ENCODE measurements at places on chromosomes 6 and 20.

DNA sequence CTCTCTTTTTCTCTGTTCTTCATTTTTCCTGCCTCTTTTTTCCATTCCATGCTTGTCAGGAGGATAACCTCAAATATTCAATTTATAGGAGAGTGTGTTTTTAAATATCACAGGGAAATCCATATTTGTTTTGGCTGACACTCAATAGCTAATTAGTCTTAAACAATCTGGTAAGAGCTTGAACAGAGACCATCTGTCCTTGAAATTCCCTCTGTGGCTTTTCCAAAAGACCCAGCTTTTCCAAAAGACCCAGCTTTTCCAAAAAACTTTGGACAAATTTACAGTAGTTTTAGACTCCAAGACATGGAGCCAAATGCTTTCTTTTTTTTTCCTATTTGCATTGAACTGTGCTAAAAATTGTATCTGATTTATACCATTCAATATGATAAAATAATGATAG lies 127.4 kb upstream of the FAM83B start:
- no peak for DNase-seq

GRCh38 chr6:35948725-35949124 lies 27.8 kb upstream of the SRPK1 start:
- peak; percentile 37 for DNase-seq

- DNase-seq = no peak
Measured at GRCh38 chr6:85966828-85967227, 324.1 kb upstream of the SYNCRIP start.

DNA sequence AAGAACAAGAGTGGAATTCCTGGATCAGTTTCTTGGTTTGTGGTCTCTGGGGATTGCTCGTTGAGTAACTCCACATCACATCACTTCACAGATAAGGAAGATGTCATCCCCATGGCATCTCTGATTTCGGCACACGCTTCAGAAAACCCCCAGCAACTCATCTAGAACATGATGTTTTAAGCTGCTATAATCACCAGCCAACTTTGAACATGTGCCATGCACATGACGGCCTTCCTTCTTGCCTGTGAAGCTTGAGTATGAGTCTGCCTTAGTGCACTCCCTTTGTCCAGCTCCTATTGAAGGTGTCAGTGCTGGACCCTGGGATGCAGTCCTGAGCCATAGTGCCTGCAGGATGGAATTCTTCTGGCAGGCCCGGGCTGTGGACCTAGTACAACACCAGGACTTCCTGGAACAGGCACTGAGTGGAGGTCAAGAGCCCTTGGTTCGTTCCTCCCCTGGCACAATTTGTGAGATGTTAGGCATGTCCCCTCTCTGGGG lies 231.5 kb upstream of the SUPT3H start:
- DNase-seq = peak; percentile 95

DNA sequence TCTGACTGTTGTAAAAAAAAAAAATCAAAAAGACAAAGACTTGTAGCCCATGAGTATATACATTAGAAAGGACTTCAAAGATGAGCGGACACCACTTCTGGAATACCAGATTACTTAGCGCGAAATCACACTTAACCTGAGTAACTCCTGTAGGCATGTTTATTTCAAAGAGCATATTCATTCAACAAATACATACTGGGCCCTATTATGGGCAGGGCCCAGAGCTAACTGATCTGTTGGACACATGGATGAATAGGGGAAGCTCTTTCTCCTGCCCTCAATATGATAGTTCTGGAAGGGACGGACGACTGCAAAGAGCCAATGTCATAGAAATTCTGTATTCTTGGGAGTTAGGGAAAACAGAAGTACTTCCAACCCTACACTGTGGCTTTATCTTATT lies 12.3 kb downstream of the MAN1A1 start:
- DNase-seq = no peak

GRCh38 chr20:31894980-31895675 lies 24.7 kb downstream of the TTLL9 start:
- DNase-seq = peak; percentile 61
